ENCODE measurements at places on chromosomes 11 and 22.

GRCh38 chr11:78476066-78476465 is 58.4 kb upstream of the GAB2 start:
- no peak for DNase-seq

GRCh38 chr22:20864186-20864908 is 5.5 kb downstream of the SNAP29 start:
- no peak for DNase-seq

GRCh38 chr11:102864724-102865123 is 10.1 kb downstream of the MMP12 start:
- no peak for DNase-seq

DNA sequence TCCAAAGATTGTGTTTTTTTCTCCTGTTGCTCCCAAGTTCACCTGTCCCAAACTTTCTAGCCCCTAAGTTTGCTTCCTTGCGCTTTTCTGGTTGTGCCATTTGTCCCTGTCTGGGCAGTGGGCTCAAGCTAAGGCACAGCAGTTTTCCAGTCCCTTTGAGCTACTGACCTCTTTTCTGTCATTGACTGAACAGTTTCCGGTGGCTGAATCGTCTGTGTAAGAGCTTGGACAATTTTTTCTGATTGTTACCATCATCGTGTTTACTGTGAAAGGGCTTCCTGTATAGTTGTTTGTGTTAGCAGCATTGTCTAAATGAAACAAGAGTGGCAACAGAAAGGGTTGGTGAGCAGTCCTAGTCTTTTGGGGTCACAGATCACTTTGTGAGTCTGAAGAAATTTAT is 49.8 kb downstream of the BMAL1 start:
- no peak for DNase-seq

DNA sequence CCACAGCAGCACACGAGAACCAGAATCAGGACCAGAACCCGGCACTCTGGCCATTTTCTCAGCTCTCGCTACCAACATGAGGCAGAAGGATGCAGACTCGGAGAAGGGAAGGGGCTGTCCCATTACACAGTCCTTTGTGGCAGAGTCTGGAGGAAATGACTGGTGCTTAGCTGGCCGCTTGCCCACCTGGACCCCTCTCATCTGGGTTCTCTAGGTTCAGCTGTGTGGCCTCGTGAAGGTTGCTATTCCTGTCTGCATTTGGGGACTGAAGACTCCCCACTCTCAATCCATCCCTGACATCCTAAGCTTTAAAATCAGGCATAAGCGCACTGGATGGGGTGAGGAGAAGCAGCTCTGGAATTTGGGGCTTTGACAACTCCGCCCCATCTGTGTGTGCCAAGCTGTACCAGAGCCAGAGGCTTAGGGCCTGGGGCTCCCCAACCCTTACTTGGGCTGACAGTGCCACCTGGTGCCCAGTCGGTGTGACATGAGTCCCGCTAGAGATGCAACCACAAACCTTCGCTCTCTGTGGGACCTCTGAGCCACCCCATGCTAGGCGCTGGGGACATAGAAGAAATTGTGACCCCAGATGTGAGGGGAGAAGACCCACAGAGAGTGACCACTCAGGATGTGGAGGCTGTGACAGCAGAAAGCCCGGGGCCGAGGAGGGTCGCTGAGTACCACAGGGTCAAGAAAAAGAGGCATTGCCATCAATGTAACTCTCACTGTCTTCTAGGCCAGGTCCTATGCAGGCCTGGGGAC is 35.8 kb upstream of the FCHSD2 start:
- DNase-seq, result peak; percentile 75

GRCh38 chr22:43451371-43452050 is 39.7 kb downstream of the MPPED1 start:
- no peak for DNase-seq

DNA sequence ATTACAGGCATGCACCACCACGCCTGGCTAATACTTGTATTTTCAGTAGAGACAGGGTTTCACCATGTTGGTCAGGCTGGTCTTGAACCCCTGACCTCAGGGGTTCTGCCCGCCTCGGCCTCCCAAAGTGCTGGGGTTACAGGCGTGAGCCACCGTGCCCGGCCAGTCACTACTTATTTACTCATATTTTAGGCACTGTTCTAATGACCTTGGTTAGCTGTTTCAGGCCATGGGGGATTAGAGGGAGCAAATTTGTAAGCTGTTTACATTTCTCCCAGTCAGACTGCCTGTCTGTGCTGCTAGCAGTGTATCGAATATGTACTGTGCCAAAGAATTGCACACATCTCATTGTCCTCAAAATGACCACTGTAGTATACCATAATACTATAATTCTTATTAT is 32.7 kb upstream of the PACSIN2 start:
- DNase-seq, result no peak

GRCh38 chr22:46162285-46162684 is 12.0 kb downstream of the PPARA start:
- no peak for DNase-seq

GRCh38 chr11:117705866-117706265 is 91.2 kb downstream of the DSCAML1 start:
- DNase-seq, result no peak

- no peak for DNase-seq
Measured at GRCh38 chr11:124896821-124897391, 759 bp downstream of the ROBO4 start.

DNA sequence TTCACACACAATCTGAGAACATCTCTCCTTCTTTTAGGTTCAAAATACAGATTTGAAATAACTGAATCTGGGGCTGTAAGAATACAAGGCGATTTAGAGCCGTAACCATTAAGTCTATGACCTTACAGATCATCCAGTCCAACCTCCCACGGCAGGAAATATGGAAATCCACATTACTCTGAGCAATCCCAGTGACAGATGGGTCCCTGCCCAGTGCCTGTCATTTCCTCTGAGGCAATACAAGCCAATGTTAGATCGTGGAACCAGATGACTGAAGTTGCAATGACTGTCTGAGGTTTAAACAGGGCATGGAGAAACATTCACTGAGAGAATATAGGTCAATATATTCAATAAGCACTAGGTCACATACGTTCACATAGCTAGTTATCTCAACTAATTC is 77.4 kb upstream of the OR5AK2 start:
- DNase-seq, result no peak

- DNase-seq, result no peak
Measured at GRCh38 chr22:20186183-20186870, 35.5 kb upstream of the CCDC188 start.

DNA sequence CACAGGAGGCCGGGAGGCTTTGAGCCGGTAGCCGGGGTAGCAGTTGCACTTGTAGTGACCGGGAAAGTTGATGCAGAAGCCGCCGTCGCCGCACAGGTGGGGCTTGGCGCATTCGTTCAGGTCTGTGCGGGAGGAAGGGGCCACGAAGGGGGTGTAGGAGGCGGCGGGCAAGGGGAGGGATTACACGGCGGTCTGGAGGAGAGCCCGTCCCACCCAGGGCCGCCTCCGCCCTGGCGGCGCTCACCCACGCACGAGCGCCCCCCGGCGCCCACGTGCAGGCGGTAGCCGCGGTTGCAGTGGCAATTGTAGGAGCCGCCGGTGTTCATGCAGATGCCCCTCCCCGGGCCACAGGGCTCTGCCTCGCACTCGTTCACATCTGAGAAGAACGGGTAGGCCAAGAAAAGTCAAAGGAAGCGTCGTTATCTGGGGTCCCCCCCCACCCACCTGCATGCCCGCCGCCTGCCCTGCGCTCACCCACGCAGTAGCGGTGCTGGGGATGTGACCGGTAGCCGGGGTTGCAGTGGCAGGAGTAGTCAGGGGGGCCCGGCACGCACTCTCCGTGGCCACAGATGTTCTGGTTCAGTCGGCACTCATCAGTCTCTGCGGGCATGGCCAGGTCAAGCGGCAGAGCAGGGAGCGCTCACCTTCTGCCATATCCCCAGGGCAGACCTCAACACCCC is 10.6 kb downstream of the LTBP3 start:
- no peak for DNase-seq

GRCh38 chr11:129323896-129324502 is 51.6 kb upstream of the BARX2 start:
- no peak for DNase-seq

- peak; percentile 87 for DNase-seq
Measured at GRCh38 chr22:30802202-30803166, 107.8 kb downstream of the OSBP2 start.

DNA sequence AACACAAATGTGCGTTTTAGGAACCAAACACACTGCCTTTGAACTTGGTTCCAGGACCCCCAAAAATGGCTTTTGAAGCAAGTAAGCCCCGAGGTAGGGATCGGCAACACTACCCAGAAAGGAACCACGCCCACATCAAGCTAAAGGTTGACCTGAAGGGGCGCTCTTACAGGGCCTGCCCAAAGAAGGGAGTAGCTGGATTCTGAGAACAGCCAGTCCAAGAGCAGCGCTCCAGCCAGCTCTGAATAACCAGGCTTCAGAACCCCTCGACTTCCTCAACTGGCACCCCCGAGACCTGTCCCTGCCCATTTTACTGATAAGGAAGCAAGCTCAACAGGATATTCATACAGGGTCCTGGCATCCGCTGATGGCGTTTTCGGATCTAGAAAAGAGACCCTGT is 18.9 kb upstream of the MOB2 start:
- no peak for DNase-seq

GRCh38 chr11:6876325-6876724 is at the start of gene OR10A4:
TSS of gene OR10A4 (plus strand) at chr11:6876625. CDS start at chr11:6876648, 23 bp downstream.
- DNase-seq, result no peak

DNA sequence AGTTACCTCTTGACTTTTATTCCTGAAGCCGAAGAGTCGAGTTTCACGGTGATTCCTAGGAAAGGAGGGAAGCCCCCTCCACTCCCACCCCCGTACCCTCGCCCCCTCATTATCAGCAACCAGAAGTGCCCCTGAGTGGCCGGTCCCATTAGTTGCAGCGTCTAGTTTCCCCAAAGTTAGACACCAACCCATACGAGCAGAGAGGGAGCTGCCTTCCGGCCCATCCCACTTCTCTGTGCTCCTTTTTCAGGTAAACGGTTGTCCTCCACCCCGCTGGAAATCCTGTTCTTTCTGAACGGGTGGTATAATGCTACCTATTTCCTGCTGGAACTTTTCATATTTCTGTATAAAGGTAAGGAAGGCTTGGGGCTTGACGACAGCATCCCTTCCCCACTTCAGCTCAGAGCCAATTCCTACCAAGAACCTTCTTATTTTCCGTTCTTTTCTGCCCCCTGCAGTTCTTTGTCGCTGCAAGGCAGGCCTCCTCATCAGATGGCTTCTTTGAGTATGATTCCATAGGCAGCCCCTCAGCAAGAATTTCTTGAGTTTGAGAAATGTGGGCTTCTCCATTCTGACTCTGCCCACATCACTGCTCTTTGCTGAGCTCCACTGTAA is 701 bp downstream of the TMEM216 start:
- DNase-seq, result no peak

DNA sequence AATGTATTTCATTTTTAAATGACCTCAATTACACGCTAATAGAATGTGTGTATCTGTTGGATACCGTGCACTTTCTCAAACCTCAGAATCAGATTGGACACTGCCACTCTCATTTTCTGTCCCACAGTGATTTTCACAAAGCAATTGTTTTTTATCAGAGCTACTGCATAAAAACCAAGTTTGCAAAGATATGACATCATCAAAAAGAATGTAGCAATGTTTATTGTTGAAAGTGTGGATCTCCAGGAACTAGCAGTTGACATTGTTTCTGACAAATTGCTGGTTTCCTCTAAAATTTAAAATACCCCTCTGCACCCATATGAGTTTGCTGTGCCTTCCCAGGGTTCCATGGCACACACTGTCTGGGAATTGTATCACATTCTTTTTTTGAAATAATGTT is 362.7 kb upstream of the DDI1 start:
- no peak for DNase-seq

GRCh38 chr22:26552466-26552865 is 37.5 kb downstream of the TPST2 start:
- DNase-seq, result no peak

GRCh38 chr11:117345039-117345438 is 17.4 kb downstream of the CEP164 start:
- DNase-seq, result no peak

GRCh38 chr11:44585421-44585820 is 20.0 kb downstream of the CD82 start:
- DNase-seq, result no peak

All from activated naive CD8-positive, alpha-beta T cell treated with anti-CD3 and anti-CD28 coated beads for 36 hours (primary cell).